Stimulated activated naive B cell treated with anti-CD40 and anti-IgM and Interleukin-4, amounts not matched to agents 10 μg/mL and 1 μg/mL and 100 μg/mL, for 72 hours (primary cell): ENCODE measurements at places on chromosomes 1 and 21.

DNA sequence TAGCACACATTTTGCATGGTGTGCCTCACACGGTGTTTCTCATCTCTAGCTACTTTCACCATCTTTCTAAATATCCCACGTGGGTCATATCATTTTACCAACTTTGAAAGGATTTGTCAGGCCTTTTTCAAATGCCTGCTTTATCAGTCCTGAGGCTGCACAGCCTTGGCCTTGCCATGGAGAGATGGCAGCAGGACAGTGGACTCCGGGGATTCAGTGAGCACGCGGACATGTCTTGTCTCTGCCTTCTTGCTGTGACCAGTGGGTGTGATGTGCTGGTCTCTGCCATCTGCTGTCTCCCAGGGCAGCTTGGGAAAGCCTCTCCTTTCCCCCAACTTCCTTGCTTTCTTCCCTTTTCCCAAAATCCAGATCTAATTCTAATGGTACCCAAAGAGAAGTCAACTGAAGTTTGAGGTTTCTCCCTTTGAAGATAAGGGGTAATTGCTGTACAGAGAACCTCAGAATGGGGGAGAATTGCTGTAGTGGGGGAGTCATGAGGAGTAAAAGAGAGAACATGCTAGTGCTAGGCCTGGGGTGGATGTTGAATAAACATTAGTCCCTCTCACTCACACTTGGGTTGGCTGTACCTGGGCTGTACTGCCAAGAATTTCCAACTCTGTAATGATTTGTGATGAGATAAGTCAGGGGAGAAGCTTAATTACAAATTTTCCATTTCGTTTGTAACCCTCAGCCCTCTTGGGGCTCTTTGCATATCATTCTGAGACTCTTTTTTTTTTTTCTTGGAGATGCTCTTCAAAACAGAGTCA lies 99.5 kb downstream of the GALNT2 start:
- peaks cover 14% of the 10 kb centered on the region for H3K36me3 ChIP-seq
- peak overlapping the region; percentile 11 for H3K4me3 ChIP-seq
- no peaks in the 10 kb centered on the region for H3K27me3 ChIP-seq
- peak overlapping the region; percentile 43 for H3K27ac ChIP-seq

GRCh38 chr1:88763649-88764406 lies 79.8 kb downstream of the PKN2 start:
- no peak for DNase-seq
- peaks cover 45% of the 10 kb centered on the region for H3K36me3 ChIP-seq
- no peaks in the 10 kb centered on the region for H3K27me3 ChIP-seq
- no peaks in the 10 kb centered on the region for H3K4me1 ChIP-seq

DNA sequence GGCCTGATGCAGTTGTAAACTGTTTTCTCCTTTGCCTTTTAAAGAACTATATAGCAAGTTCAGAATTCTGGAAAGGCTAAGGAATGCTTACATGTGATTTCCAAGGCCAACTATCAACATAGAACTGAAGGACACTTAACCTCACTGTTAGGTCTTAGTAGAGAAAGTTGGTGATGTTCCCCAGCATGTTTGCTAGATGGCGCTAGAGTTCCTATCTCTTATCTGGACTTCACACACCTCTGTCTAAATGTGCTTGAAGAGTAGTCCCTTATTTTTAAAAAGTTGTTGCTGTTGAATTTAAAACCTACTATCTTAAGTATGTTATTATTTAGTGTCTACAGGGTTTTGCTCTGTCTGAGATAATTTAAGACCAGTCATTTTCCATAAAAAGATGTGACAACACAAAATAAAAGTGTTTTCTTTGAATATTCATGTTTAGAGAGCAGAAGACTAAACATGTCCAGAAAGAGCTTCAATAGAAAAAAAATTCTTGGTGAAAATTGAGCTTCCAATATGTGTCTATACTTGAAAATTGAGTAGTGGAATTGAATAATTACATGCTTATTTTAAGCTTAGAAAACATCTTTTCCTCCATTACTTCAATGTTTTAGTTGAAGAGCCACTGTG lies 237.3 kb downstream of the S1PR1 start:
- H3K36me3 ChIP-seq, result peaks cover 4% of the 10 kb centered on the region
- no peaks in the 10 kb centered on the region for H3K4me1 ChIP-seq
- no peak for DNase-seq
- H3K4me3 ChIP-seq, result no peak overlapping the region
- H3K27ac ChIP-seq, result no peak overlapping the region

DNA sequence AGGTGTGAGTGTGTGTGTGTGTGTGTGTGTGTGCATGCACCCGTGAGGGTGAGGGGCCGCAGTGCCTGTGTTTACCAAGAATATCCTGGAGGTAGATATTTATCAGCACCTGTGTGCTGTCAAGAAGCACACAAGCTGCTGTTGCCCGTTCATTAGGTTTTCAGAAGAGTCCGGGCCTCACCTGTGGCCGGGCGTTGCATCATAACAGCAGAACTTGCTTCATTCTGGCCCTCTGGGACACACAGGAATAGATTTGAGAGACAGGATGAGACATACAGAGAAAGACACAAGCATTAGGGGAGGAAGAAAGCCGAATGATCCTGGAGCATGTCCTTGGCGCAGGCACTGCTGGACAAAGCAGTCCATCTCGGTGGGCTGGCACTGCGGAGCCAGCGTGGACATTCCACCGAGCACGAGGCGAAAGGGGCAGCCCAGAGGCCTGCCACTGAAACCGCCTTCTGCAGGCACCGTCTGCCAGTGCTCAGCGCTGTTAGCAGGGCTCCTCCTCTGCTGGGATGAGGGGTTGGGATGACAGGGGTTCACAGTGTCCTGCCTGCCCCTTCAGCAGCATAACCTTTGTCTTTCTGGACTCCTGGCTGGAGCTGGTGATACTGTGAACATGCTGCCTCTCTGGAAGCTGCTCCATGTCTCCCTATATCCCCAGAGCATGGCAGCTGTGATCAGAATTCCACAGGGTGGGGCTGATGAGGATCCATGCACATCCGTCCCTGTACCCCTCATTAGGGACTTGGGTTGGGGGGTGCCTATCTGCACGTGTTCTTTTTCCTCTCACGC lies 81.1 kb downstream of the PEX14 start:
- DNase-seq, result no peak
- H3K4me3 ChIP-seq, result no peak overlapping the region
- H3K36me3 ChIP-seq, result peaks cover 11% of the 10 kb centered on the region
- peaks cover 13% of the 10 kb centered on the region for H3K4me1 ChIP-seq
- H3K27ac ChIP-seq, result peak overlapping the region; percentile 78

GRCh38 chr21:17869115-17869514 lies 50.0 kb upstream of the C21orf91 start:
- no peak overlapping the region for H3K27ac ChIP-seq
- H3K4me3 ChIP-seq, result no peak overlapping the region
- H3K27me3 ChIP-seq, result no peaks in the 10 kb centered on the region
- no peaks in the 10 kb centered on the region for H3K36me3 ChIP-seq

DNA sequence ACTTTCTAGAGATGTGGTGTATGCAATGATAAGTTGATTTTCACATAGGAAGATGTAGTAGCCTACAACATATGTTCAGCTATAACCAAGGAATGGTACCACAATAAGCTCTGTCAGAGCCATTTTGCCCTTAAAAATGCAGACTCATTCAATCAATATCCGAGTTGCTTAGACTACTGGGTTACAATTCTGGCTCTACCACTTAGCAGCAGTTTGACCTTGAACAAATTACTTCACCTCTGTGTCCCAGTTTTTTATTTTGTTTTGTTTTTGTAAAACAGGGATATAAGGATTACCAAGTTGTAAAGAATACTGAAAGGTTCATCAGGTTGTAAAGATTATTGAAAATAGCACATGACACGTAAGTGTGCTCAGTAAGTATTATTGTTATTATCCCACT lies 9.3 kb downstream of the EPS15 start:
- DNase-seq, result no peak
- no peak overlapping the region for H3K27ac ChIP-seq
- H3K27me3 ChIP-seq, result no peaks in the 10 kb centered on the region

DNA sequence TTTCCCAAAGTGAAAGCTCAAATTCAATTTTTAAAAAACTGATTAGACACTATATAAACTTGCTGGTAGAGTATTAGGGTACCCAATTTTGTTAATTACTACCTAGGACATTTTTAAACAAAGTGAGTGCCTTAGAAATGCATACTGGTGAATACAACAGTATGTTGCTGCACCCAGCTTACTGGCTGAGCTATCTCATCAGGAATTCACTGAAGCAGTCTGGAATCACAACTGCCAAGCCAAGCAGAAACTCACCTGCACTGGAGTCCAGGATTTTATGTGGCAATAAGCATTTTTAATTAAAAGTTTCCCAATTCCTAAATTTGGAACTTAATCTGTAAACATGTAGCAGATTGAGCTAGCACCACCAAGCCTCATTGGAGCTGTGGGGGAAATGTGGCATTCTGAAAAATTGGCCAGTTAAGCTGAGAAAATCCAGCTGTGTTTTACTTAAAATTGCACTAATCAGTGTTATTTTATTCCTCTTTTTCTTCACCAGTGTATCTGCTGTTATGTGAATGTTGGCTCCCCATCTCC lies 61.8 kb downstream of the CLEC20A start:
- H3K27me3 ChIP-seq, result no peaks in the 10 kb centered on the region
- H3K36me3 ChIP-seq, result no peaks in the 10 kb centered on the region
- DNase-seq, result no peak
- H3K27ac ChIP-seq, result no peak overlapping the region
- no peaks in the 10 kb centered on the region for H3K4me1 ChIP-seq

DNA sequence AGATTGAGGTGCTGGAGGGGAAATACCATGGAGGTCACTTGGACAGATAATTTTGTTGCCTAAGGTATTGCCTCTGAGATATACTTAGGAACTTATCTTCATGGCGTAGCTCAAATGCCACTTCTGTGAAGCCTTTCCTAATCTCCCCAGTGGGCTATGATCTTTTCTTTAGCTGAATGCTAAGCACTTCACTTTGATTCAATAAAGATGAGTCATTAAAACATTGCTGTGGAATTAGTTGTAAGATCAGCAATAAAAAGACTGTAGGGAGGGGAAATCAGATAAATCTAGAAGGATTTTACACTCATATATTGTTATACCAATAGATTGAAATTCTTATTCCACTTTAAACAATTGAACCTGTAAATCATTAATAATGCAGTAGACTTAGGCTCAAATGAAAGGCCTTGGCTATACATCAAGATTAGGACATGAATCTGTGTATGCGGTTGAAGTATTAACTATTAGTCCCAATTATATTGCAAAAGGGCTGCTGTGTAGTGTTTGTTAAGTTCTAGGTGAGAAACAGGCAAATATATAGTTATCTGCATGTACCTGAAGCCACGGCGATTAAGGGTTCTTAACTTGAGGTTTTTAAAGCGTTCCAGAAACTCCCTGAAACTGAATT lies 19.2 kb upstream of the MAGOH start:
- no peak overlapping the region for H3K27ac ChIP-seq
- no peaks in the 10 kb centered on the region for H3K27me3 ChIP-seq
- DNase-seq, result no peak
- no peak overlapping the region for H3K4me3 ChIP-seq

- DNase-seq, result no peak
- no peak overlapping the region for H3K4me3 ChIP-seq
- H3K4me1 ChIP-seq, result no peaks in the 10 kb centered on the region
- H3K27ac ChIP-seq, result no peak overlapping the region
Observed at GRCh38 chr1:36516372-36517010, 33.8 kb upstream of the CSF3R start.

GRCh38 chr1:228511546-228512445 lies 24.6 kb downstream of the RNF187 start:
- no peak for DNase-seq
- no peak overlapping the region for H3K27ac ChIP-seq
- H3K36me3 ChIP-seq, result no peaks in the 10 kb centered on the region
- H3K27me3 ChIP-seq, result peaks cover 29% of the 10 kb centered on the region
- H3K4me3 ChIP-seq, result no peak overlapping the region
- H3K4me1 ChIP-seq, result no peaks in the 10 kb centered on the region

GRCh38 chr1:14616632-14617396 lies 18.3 kb downstream of the KAZN start:
- H3K27me3 ChIP-seq, result peaks cover 13% of the 10 kb centered on the region
- DNase-seq, result no peak
- H3K4me1 ChIP-seq, result no peaks in the 10 kb centered on the region
- no peak overlapping the region for H3K4me3 ChIP-seq
- H3K27ac ChIP-seq, result no peak overlapping the region

- H3K4me1 ChIP-seq, result peaks cover 66% of the 10 kb centered on the region
- DNase-seq, result no peak
- no peak overlapping the region for H3K27ac ChIP-seq
- peaks cover 19% of the 10 kb centered on the region for H3K36me3 ChIP-seq
- no peak overlapping the region for H3K4me3 ChIP-seq
- no peaks in the 10 kb centered on the region for H3K27me3 ChIP-seq
Observed at GRCh38 chr1:40704817-40705733, 13.6 kb downstream of the NFYC start.

DNA sequence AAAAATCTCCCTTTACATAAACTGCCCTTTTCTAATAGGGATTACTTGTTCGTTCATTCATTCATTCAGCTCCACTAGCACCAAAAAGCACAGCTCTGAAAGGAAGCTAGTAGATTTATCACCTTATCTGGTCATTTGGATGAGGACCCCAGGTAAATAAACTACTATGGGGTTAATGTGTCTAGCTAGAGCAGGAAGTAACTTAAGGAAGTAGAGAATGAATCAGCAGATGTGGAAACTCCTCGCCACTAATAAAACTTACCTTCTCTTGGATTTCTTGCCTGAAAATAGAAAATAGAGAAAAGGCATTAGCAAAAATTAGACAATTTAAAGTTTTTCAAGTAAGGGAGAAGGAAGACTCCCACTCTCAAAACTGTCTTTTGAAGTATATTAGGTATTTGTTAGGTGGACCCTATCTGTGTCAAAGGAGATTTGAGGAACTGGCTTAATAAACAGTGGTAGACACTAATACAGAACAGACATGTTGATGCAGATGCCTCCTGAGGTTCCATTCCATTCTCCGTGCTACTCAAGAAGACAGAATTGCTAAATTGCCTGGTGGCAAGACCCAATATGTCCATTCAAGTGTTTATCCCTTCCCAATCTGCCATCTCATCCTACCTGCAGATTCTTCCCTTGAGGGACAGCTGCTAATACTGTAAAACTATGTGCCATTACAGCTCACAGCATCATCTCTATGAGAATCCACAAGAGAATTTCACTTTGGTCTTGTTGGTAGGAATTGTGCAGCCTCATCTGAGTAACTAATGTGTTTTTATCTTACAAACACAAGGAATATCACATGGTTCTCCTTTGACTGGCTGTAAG lies 14.9 kb downstream of the SELL start:
- DNase-seq, result no peak
- no peaks in the 10 kb centered on the region for H3K27me3 ChIP-seq
- peak overlapping the region; percentile 85 for H3K27ac ChIP-seq
- H3K4me1 ChIP-seq, result peaks cover 94% of the 10 kb centered on the region
- H3K36me3 ChIP-seq, result peaks cover 5% of the 10 kb centered on the region
- peak overlapping the region; percentile 50 for H3K4me3 ChIP-seq

DNA sequence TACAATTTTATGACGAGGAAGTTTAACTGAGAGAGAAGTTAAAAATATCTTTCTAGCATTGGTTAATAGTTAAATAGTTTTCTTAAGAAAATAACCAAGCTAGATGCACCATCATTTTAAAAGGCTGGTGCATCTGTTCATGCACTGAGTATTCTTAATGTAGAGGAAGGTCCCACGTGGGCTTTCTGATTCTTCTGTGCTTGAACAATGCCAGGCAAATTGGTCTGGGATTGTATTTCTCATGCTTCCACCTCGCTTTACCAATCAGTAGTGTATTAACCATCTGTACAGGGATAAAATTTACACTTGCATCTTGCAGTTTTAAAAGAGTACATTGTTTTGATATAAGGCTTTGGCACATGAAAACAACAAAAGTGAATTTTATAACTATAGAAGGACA lies 47.4 kb upstream of the MTF2 start:
- no peak overlapping the region for H3K27ac ChIP-seq
- DNase-seq, result no peak
- no peaks in the 10 kb centered on the region for H3K27me3 ChIP-seq
- no peaks in the 10 kb centered on the region for H3K36me3 ChIP-seq
- no peak overlapping the region for H3K4me3 ChIP-seq
- peaks cover 19% of the 10 kb centered on the region for H3K4me1 ChIP-seq

GRCh38 chr1:22108339-22109105 lies 34.4 kb downstream of the WNT4 start:
- peaks cover 57% of the 10 kb centered on the region for H3K36me3 ChIP-seq
- H3K4me3 ChIP-seq, result no peak overlapping the region
- H3K4me1 ChIP-seq, result peaks cover 37% of the 10 kb centered on the region
- peak overlapping the region; percentile 42 for H3K27ac ChIP-seq
